ENCODE measurements at places on chromosomes 13 and 19. TPM values are rescaled to one million over a fixed set of nuclear protein-coding genes. Genes with fewer than 3 reads are reported as not detected.

BCL3 gene
- total RNA-seq: not detected

DNA sequence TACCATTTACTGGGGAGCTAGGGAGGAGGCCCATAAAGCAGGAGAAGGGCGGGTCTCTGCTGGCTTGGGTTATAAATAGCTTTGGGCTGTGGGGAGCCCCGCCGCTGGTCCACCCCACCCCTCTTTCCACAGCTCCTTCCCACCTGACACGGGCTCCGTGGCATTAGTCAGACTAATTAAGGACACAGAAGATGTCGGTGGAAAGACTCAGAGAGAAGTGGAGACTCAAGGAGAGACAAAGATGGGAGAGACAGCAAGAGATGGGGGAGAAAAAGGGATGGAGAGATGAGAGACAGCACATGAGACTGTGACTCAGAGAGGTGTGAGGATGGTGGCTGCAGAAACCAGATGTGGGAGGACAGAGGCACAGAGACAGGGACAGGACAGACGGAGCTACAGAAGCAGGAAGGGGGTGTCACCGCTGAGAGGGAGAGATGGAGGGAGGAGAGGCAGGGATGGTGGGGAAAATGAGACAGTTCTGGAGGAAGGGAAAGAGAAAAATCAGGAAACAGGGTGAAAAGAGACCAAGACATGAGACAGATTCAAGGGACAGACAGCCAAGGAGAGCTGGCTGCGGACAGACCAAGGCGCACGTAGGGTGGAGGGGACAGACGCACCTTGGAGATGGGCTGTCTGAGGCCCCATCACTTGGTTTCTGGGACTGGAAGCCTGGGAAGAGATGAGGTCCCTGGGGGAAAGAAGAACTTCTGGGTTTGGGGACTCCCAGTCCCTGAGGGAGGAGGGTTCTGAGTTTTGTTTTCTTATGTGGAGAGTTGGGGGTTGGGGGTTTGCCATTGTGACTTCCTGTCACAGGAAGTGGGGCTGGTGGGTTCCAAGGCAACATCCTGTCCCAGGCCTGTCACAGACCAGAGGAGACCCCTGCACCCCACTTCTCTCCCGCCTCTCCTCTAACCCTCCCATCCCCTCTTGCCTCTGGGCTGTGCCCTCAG, 4.1 kb downstream of the ARHGEF1 start:
- DNase-seq: no peak

F7 gene
- total RNA-seq: 0.16 TPM

DNA sequence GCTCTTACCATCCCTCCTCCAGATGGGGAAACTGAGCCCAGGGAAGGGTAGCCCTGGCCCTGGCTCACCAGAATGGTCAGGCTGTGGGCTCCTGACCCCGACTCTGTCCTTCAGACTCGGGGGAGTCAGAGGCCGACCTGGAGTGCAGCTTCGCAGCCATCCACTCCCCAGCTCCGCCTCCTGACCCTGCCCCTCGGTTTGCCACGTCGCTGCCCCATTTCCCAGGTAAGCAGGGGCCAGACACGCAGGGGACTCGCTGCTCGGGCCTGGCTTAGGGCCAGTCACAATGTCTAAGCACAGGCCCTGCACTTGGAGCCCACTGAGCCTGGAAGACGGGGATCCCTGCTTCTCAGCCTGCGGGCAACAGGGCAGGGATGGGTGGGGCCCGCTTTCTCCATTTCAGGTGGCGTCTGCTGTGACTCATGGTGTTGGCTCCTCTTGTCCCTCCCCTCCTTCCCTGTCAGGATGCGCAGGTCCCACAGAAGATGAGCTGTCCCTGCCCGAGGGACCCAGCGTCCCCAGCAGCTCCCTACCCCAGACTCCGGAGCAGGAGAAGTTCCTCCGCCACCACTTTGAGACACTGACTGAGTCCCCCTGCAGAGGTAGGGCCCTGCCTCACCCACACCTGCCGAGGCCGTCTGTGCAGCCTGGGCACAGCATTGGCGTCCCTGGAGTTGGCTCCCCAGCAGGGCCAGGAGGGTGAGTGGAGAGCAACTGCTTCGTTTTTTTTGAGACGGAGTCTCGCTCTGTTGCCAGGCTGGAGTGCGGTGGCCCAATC, 9.2 kb upstream of the OVOL3 start:
- DNase-seq: no peak

ZNF208 gene
- under 0.01 TPM for total RNA-seq

- DNase-seq: no peak
Observed at GRCh38 chr19:53876651-53877224, 5.3 kb upstream of the PRKCG start.

GRCh38 chr13:72290962-72291681, 424.1 kb upstream of the DACH1 start:
- DNase-seq: no peak

GRCh38 chr19:7852851-7853769, 21.1 kb downstream of the PRR36 start:
- peak; percentile 32 for DNase-seq

Measured in occipital lobe (tissue), 3 donors.